ENCODE measurements at places on chromosomes 6 and 20.

DNA sequence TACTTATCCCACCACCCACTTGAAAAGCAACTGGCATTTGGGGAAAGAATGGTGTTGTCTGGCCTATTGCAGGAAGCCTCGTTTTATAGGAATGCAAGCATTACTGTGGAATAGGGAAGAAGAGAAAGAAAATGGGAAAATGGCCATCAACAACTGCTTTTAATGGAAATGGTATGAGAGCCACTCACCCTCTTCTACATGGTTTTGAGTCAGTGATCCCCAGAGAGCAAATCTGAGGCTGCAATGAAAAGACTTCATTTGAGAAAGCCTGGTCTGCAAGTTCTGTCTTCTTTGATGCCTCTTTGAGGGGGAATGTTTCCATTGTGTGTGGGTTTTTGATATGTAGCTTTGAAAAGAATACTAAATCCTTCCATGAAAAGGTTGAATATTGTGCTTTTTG lies 172.3 kb upstream of the HDDC2 start:
- DNase-seq: no peak

DNA sequence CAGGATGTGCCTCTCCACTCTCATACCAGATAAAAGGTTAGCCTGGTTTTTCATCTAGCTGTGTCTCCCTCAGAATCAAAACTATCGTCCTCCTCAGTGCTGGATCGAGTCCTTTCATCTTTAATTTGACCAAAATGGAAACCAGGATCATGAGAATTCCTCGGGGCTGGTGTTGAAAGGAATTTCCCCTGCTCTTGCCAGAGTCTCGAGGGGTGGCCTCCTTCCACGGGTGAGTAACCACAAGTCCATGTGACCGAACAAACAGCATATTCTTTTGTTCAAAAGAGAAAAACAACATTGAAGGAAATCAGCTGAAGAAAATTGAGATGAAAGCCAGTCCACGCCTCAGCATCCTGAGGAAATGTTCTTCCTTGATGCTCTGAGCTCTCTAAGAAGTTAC lies 165.9 kb upstream of the CDYL start:
- no peak for DNase-seq

GRCh38 chr6:106156863-106157262 lies 70.7 kb downstream of the PRDM1 start:
- DNase-seq: no peak

GRCh38 chr20:51593584-51593983 lies 51.1 kb upstream of the NFATC2 start:
- DNase-seq: no peak

GRCh38 chr6:129617986-129618385 lies 92.0 kb downstream of the ARHGAP18 start:
- no peak for DNase-seq

DNA sequence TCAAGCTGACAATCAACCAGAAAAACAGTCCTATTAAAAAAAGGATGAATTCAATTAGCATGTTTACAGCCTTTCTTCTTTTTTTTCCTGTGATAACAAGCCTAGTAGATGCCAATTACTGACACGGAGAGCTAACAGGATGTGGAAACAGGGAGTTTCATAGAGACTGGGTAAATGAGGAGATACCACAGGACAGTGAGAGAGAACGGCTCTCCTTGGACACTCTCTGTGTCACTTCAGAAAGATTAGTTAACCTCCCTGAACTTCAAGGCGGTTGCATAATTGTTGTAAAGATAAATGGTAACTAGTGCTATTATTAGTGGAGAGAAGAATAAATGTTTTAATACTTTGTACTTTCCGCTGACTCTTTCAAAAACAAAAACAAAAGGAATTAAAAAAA lies 14.8 kb downstream of the SLC17A5 start:
- DNase-seq: no peak

DNA sequence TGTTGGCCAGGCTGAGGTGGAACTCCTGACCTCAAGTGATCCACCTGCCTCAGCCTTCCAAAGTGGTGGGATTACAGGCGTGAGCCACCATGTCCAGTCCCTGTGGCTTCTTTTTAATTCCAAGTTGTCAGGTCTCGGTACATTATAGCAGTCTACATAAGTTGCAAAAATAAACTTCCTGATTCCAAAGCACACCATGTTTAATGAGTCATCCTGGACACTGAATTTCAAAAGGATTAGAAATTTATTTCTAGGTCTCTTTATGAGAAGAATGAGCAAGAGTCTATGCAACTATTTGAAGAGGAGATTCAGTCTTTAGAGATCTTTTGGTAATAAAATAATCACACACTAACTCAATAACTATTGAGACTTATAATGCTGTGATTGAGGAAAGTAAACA lies 63.9 kb upstream of the MCHR2 start:
- no peak for DNase-seq

GRCh38 chr20:13312300-13312699 lies 91.2 kb downstream of the ISM1 start:
- no peak for DNase-seq

GRCh38 chr6:36914227-36914794 lies 28.6 kb downstream of the C6orf89 start:
- DNase-seq: no peak

GRCh38 chr6:25302677-25303128 lies 23.5 kb downstream of the CARMIL1 start:
- DNase-seq: no peak

DNA sequence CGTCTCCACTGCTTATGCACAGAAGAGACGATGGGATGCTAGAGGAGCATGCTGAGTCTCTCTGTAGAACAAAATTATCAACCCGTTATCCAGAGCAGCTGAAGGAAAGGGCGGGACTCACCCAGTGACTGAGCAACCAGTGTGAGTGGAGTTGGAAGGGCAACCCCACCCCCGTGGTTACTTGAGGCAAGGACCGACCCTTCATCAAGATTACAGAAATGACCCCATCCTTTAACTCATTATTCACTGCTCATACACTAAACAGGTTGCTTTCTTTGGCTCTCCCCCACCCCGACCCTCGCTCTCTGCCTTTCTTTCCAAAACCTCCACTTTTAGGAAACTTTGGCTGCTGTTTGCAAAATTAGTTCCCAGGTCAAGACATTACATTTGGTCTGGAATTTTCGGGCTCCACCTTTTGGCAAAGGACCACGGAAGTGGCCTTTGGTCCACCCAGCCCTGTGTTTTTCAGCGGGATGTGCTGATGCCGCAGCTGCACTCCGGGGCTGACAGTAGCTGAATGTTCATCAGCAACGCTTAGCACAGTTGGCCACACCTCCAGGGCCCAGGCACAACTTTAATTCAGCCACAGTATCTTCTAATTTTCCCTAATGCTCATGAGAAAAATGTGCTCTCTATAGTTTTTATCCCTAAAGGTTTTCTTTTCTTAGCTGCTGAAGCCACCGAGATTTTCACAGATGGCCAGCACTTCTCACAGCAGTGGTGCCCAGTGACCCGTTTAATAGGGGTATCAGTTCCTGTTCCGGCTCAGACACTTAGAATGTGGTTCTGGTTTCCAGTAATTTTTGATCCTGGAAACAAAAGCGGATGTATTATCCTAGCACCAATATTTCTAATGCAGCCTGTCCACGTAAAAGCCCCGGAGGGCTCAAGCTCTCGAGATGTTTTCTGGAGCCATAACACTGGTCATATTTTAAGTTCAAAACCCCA lies 103.6 kb upstream of the NXT1 start:
- DNase-seq: no peak

Measured in AG04450 (cell line).